Upper lobe of right lung (tissue), 1 donor: ENCODE measurements at places on chromosomes 1 and 21. TPM values are rescaled to one million over a fixed set of nuclear protein-coding genes. Genes with fewer than 3 reads are reported as not detected.
A peak's percentile ranks its signal among the peaks of the same experiment; 100 is the strongest.

GRCh38 chr1:214270097-214270650, 10.8 kb upstream of the SMYD2 start:
- DNase-seq: no peak

Gene NBPF4
- total RNA-seq: not detected

GRCh38 chr1:110312188-110313121, 26.7 kb upstream of the RBM15 start:
- peak; percentile 88 for DNase-seq

DNA sequence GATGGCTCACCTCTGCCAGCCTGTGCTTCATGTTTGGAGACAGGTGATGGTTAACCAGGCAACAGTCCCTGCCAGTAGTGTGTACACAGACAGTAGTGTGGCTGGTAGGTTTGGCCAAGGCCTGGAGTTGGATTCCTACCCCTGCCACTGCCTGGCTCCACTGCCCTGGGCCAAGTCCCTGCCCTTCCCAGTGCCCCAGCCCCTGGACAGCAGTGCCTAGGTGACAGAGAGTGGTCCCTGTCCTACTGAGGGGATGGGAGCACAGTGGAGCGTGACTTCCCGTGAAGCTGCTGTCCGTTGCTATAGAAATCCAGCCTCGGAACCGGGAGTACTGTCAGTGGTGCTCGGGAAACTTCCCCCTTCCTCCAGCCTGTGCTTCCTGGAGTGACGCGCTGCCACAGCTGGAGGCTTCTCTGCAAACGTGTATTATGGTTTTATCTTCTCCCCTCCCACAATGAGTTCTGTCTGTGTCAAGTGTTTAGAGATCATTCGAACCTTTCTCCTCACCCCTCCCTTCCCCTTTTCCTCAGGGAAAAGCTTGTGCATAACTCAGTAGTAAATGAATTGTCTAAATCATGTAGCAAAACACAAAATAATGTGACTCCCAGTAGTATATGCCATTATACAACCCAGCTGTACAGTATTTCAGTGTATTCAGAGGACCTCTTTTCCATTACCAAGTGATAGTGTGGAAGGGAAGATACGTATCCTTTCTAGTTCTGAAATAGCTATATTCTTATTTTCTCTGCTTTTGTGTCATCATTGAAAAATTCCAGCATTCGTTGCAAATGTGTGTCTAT, 73.4 kb downstream of the GALNT2 start:
- DNase-seq: no peak

Gene KCNQ4
- 0.96 TPM for total RNA-seq

Gene RAB3B
- not detected for total RNA-seq

Gene LRRC41
- total RNA-seq: 53.6 TPM

GRCh38 chr1:181658581-181658980, 175.3 kb downstream of the CACNA1E start:
- DNase-seq: no peak

DNA sequence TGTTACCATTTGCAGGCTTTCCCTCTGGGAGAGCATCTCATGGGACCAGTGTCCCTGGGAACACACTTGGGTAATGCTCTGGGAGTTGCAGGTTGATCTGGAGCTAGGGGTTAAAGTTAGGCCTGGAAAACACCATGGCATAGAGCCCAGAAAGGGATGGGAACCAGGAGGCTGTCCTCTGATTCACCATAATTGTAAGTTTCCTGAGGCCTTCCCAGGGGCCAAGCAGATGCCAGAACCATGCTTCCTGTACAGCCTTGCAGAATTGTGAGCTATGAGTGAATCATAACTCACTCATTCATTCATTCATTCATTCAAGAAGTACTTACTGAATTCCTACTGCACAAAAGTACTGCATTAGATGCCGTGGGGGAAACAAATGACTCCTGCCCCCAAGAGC, 50.0 kb downstream of the LACTBL1 start:
- no peak for DNase-seq

Gene S100A9
- total RNA-seq: 418 TPM

Gene HRNR
- not detected for total RNA-seq
